ENCODE measurements at places on chromosomes 4 and X. TPM values are rescaled to one million over a fixed set of nuclear protein-coding genes. Genes with fewer than 3 reads are reported as not detected.

GRCh38 chr4:55491486-55491885, 55.2 kb downstream of the CLOCK start:
- no peak for DNase-seq

DNA sequence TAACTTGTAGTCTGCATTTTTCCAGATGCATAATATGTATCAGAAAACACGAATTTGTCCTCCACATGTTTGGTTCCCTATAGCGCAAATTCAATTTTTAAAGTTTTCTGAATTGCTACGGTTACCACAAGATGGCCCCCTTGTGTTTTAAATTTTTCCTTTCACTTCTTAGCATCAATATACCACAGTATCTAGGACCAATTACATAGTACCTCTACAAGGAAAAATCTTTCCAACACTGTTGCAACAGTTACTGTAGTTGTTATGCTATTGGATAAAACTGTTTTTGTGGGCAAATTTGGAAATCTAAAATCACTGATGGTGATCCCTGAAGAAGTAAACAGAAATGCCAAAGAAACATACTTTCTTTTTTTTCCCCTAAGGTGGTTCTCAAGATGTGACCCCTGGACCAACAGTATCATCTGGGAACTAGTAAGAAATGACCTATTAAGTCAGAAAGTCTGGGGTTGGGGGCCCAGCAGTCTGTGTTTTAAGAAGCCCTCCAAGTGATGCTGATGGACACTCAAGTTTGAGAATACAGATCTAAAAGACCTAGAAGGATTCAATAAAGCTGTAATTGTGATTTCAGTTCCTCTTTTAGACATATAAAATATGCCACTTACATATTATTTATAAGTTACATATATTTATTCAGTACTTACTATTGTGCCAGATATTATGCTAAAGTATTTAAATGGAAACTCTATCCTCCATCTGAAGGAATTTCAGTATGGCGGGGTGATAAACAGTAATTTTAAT, 3.1 kb downstream of the ZGRF1 start:
- DNase-seq = no peak

DNA sequence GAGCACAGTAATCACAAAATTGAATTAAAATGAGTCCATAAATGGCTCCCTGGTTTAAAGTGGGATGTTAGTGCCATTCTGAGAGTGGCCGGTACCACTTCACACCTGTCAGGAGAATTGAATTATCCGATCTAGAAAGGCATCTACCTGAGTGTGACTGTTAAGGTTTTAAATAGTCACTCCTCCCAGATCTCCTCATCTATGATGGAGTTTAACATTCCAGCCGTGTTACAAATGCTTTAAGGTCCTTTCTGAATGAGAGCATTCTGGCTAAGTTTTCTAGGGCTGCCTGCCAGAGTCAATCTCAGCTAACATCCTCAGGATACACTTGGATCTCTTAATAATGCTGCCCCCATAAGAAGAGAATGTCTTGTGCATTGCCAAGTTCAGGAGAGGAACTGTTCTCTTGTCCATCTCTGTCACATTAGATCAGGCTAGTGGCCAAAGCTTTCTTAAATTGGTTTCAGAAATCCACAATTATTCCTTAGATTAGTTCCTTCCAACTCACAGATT, 231.1 kb downstream of the SLC39A8 start:
- no peak for DNase-seq

Gene PAGE5
- not detected for polyA plus RNA-seq

Gene ARSJ
- 17.1 TPM for polyA plus RNA-seq

Gene RIBC1
- 4.1 TPM for polyA plus RNA-seq

Gene TKTL2
- polyA plus RNA-seq = 0.08 TPM

Gene TIMP1
- polyA plus RNA-seq = 82.7 TPM

Data from left renal cortex interstitium (tissue), 4 donors.